ENCODE measurements at places on chromosomes 13 and 19. TPM values are rescaled to one million over a fixed set of nuclear protein-coding genes. Genes with fewer than 3 reads are reported as not detected.

CGB2 gene
- not detected for total RNA-seq

TEX26 gene
- not detected for total RNA-seq

LMTK3 gene
- total RNA-seq, result 0.70 TPM

FUT1 gene
- total RNA-seq, result 2.1 TPM

ZNF177 gene
- 2.3 TPM for total RNA-seq

ZNF317 gene
- 14.7 TPM for total RNA-seq

UTP14C gene
- total RNA-seq, result 9.6 TPM

SOX21 gene
- total RNA-seq, result not detected

MTRF1 gene
- 15.0 TPM for total RNA-seq

PLPPR3 gene
- total RNA-seq, result not detected
